ENCODE measurements at places on chromosomes 3 and 15.

DNA sequence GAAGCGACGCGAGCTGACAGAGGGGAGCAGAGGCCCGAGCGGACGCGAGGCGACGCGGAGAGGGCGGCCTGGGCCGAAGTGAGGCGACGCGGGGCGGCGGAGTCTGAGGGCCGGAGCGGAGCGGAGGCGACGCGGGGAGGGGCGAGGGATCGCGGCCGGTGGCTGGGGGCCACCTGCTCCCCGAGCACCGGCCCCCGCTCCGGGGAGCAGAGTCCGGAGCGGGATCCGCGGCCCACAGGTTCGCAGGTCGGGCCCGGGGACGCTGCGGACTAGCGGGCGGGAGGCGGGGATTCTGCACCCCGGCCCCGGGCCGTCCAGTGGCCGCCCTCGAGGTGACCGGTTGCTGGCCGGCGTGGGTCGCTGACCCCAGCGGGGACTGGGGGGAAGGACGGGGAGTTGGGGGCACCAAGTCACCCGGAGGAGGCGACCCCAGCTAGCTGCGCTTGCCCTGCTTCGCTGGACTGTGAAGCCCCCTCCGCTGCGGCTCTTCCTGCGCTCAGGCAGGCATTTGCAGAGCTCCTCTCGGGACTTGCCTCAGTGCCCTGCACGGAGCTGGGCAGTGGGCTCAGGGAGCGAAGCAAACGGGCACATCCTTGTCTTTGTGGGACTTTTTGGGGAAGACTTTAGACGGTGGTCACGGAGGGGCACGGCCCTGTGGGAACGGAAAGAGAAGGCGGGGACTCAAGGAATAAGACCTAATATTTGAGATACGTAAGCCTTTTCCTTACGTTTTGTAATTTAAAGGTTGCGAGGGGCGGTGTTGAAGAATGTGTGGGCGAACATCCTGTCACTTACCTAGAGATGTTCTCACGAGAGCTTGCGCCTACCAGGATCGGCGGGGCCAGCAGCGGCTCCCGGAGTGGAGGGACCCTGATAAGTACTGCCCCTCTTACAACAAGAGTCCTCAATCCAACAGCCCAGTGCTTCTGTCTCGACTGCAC lies 566 bp downstream of the HMCES start:
- peak; percentile 64 for DNase-seq

DNA sequence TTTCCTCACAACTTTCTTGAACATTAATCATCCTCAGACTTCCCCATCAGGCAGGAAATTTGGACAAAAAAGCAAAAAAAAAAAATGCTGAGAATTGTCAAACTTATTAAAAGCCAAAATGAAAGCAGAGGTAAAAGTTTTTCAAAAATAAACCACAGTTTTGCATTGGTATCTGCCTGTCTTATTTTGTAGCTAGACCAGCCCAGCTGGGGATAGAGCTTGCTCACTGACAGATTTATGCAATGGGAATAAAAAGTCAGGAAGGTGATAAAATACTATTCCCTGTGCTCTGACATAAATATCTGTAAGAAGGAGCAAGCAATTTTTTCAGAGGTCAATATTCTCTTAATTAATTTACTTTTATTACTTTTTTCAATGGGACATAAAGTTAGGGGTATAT lies 1006.7 kb upstream of the ALCAM start:
- DNase-seq = no peak

DNA sequence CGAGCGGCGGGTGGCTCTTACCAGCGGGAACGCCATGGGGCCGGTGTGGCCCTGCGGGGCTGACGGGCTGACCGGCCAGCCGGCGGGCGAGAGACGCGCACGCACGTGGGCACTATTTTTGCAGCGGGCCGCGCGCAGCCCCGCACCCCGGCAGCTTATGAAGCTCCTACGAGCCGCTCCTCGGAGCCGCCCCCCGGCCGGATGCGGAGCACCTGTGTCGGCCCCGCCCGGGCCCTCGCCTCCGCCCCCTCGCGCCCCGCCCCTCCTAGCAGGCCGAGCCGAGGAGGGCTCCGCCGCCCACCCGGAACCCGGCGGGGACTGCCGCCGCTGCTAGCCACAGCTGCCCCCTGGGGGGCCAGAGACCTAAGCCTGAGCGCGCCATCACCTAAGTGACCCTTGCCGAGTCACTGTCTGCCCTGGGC lies 683 bp upstream of the CPEB1 start:
- DNase-seq = peak; percentile 32

GRCh38 chr15:77666296-77666660 lies 33.6 kb upstream of the LINGO1 start:
- DNase-seq = no peak

- DNase-seq = no peak
Measured at GRCh38 chr3:174253196-174253823, 605.8 kb upstream of the NAALADL2 start.

GRCh38 chr3:107938143-107938542 lies 152.7 kb downstream of the CD47 start:
- DNase-seq = peak; percentile 26

Data from CD4-positive, alpha-beta T cell treated with Interleukin-1 beta for 1 hour (primary cell).